ENCODE measurements at places on chromosomes 12 and 14. TPM values are rescaled to one million over a fixed set of nuclear protein-coding genes. Genes with fewer than 3 reads are reported as not detected.

NDRG2 gene
- total RNA-seq: 316 TPM

HIF1A gene
- 75.9 TPM for total RNA-seq

TEX52 gene
- total RNA-seq: not detected

RAD9B gene
- 1.2 TPM for total RNA-seq

SERPINA12 gene
- not detected for total RNA-seq

CHD8 gene
- 40.6 TPM for total RNA-seq

ADAM20 gene
- 0.42 TPM for total RNA-seq

GRCh38 chr14:70282666-70283065 lies 76.8 kb downstream of the COX16 start:
- DNase-seq: no peak

DNA sequence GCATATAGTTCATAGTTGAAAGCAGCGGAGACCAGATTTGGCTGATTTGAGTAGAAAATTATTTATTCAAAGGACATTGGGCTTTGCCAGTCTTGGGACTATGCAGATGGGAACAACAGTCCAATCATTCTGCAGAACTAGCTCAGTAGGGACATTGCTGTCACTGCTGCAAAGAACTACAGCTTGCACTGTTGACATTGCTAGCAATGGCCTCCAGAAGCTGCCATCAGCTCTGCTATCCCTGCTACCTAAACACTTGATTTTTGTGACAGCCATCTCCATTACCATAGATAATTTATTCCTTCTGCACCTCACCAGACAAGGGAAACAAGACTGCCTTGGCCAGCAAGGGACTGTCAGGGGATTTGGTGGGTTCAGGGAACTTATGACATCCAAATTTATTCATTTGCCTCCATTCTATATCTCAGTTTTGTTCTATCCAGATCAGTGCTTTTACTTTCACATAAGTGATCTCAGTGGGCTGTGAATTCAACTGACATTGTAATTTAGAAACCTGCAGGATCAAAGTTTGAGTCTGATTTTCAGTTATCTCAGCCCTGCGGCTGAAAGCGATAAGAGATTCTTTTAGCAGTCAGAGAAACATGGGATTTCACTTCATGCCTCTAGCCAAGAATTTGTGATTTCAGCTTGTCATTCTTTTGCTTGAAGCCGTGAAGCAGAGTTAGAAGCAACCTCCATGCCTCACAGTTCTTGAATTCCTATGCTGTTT lies 136.7 kb upstream of the FBXO33 start:
- no peak for DNase-seq

- DNase-seq: no peak
Observed at GRCh38 chr12:69130064-69130463, 109.3 kb upstream of the CPSF6 start.

GRCh38 chr12:103558879-103559278 lies 28.2 kb upstream of the STAB2 start:
- DNase-seq: no peak

DNA sequence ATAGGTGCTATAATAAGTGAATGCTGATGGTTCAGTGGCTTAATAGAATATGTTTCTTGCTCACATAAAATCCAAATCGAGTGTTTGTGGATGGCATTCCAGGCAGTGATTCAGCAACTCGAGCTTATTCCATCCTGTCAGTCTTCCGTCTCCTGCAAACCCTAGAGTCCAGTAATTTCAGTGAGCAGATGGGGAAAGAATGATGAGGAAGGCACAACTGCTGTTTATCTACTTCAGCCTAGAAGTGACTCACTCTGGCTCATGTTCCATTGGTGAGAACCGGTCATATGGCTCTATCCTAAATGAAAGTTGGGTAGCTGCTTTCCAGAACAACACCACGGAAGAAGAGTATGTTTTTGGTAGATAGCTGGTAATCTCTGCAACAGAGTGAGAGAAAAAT lies 421.8 kb upstream of the PDE3A start:
- DNase-seq: no peak

DNA sequence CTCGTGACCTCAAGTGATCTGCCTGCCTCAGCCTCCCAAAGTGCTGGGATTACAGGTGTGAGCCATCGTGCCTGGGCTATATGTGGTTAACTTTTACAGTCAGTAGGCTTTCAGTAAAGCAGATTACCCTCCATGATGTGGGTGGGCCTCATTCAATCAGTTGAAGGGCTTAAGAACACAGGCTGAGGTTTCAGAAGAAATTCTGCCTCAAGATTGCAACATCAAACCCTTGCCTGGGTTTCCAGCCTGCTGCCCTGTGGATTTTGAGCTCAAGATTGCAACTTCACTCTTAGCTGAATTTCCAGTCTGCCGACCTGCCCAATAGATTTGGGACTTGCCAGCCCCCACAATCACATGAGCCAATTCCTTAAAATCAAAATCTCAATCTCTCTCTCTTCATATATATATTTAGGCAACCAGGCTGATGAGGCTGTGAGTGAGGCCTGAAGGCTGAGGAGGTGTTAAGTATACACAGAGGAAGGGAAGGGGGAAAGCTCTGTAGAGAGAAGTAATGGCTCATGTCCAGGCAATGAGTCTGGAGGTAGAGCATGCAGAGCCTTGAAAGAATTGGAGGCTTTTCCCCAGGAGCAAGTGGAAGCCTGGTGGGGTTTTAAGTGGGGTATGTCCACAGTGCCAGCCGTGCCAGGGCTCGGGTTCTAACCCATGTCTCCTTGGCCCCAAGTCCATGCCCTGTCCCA lies 33.3 kb upstream of the ACTN1 start:
- DNase-seq: no peak

GRCh38 chr14:58571769-58572472 lies 65.8 kb upstream of the DACT1 start:
- no peak for DNase-seq

GRCh38 chr14:67420102-67420739 lies 8.3 kb upstream of the PLEK2 start:
- no peak for DNase-seq

DNA sequence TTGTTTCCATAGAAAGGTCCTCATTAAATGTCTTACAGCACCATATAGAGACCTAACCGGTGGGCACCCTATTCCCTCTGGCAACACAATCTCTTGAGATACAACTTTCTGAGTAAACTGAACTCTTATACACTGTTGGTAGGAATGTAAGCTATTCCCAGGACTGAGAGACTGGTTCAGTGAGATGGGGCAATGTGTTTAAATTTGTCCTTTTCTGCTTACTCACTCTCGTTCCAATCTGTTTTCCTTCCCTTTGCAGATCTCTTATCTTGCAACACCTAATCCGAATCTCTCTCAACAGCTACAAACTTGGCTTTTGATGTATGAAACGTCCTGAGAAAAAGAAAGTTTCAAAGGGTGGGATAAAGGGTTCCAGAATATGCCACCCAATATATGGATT lies 26.1 kb upstream of the ETV6 start:
- DNase-seq: no peak

GRCh38 chr14:58439476-58439875 lies 12.0 kb downstream of the KIAA0586 start:
- no peak for DNase-seq

- DNase-seq: no peak
Observed at GRCh38 chr14:94388384-94389103, at the start of gene SERPINA1. Gene SERPINA1, minus strand, starts transcription at chr14:94388602. Its CDS starts 5,365 bp downstream, at chr14:94383237.

- DNase-seq: no peak
Observed at GRCh38 chr12:52327830-52328500, 6.8 kb upstream of the KRT83 start.

- no peak for DNase-seq
Observed at GRCh38 chr14:93733231-93733630, 55.1 kb downstream of the PRIMA1 start.

- DNase-seq: no peak
Observed at GRCh38 chr14:101567252-101567651, 6.0 kb downstream of the DIO3 start.

DNA sequence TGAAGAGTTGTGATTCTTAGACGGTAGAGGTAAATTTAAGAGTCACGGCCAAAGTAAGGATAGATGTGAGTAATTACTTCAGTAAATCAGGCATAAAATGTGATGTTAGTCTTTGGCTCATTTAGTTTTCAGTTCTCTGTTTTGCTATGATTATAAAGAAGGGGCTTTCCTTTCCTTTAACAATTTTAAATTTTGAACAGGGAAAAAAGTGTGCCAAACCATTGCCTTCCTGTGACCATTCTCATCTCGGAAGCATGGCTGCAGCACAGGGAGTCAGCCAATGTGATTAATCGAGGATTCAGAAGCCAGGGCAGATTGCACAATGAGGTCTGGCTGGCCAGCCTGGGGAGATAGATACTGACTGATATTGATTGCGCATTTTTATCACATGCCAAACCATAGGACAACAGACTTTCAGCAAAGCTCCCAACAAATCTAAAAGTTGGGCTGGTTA lies 480.2 kb upstream of the PRICKLE1 start:
- peak; percentile 66 for DNase-seq

- no peak for DNase-seq
Observed at GRCh38 chr14:24858052-24858451, 191.9 kb downstream of the STXBP6 start.
